ENCODE measurements at places on chromosomes 7 and 10.

DNA sequence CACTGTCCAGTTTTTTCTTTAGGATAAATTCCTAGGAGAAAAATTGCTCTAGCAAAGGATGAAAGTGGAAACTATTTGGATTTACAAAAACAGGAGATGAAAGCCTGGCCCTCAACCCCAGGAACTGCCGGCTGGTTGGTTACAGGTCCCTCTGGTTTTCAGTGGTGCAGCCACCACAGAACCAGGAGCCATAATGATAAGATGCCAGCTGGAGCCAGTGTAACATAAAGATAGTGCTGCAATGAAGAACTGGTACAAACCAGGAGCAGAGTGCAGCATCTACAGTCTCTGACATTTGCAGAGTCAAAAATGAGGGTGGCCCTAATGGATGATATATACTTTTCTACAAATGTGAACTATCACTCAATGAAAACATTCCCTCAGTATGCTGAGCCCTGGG, 20.4 kb upstream of the NUP42 start:
- no peak for DNase-seq

- peak; percentile 5 for DNase-seq
Measured at GRCh38 chr7:90345595-90346335, 751 bp upstream of the GTPBP10 start.

DNA sequence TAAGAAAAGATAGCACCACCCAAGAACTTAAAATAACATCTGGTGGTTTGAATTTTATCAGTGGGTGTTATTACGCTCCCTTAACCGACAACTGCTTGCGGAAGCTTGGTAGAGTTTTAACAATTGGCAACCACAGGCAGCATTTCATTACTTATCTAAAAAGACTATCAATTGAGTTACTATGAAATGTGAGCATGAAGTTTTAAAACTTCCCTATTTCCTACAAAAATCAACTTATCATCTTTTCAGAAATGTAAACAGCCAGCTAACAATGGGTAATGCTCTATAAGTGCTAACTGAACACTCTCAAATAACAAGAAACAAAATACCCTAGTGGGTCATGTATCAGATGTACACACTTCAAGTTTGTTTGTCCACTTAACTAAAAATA, 68.8 kb downstream of the OSBPL3 start:
- DNase-seq = no peak

DNA sequence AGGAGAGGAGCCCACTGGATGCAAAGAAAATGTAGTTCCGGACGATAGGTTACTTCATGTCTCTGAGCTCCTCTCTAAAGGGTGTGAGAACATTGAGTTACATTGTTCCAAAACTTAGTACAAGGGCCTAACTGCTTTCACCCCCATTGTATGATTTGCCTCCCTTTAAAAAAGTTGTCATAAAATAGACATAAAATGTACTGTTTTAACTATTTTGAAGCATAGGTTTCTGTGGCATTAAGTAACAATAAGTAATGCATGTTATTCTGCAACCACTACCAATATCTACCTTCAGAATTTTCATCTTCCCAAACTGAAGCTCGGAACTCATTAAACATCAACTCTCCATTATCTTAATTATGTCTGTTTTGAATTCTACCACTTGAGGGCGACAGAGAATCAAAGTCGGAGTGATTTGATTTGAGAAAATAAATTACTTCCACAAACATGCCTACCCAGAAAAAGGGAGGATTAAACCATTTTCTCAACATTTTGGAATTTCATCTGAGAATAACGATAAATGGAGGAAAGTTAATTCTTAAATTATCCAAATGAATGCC, 2.7 kb downstream of the IGFBP1 start:
- DNase-seq = no peak

GRCh38 chr10:24862589-24862988, 89.8 kb downstream of the PRTFDC1 start:
- DNase-seq = no peak

- no peak for DNase-seq
Measured at GRCh38 chr7:50342616-50343114, 38.1 kb downstream of the IKZF1 start.

GRCh38 chr10:68153473-68154210, 44.4 kb downstream of the MYPN start:
- no peak for DNase-seq

GRCh38 chr7:148146346-148146745, 444.2 kb upstream of the C7orf33 start:
- DNase-seq = no peak

DNA sequence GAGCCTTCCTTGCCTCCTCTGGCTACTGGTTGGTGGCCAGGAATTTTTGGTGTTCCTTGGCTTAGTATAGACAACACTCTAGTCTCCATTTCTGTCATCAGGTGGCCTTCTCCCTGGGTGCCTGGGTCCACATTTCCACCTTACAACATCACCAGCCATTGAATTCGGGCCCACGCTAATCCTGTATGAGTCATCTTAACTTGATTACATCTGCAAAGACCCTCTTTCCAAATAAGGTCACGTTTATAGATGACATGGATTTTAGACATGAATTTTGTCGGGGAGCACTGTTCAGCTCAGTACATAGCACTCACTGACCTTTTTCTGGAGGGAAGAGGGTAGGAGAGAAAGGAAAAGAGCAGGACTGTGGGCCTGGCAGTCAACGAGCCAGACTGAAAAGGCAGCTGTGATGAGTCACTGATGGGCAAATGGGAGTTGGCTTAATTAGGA, 39.4 kb downstream of the MMRN2 start:
- DNase-seq = no peak

DNA sequence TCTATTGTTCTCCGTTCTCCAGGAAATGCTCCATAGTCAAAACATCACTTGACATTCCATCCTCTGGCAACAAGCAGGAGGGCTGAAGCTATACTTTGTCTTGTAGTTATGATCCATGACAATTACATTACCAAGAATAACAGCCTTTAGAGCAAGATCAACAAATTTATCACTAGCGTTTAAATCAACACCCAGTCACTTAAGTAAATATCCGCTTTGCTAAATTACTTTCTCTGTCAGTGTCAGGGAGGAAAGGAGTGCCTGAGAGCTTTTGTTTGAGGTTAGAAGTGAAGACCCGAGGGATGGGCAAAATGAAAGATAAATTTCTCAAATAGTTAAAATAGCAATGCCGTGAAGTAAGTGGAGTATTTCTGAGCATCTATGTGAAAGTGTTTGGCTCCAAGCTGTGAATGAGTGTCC, 236.1 kb upstream of the BMPER start:
- no peak for DNase-seq

DNA sequence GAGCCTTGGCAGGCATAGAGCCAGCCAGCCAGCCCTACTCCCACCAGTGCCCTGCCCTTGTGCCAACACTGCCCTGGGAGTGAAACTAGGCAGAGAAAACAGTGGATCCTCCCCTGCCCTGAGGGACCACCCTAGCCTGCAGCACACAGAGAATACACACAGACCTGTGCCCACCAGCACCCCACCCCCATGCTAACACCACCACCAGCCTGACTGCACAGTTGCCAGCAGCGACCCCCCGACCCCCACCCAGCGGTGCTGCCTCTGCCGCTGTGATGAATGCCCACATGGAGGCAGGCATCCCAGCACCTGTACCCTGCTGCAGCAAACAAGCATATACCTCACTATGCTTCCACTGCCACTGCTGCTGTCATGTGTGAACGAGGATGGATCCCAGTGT, 9.4 kb upstream of the MIOS start:
- DNase-seq = no peak

DNA sequence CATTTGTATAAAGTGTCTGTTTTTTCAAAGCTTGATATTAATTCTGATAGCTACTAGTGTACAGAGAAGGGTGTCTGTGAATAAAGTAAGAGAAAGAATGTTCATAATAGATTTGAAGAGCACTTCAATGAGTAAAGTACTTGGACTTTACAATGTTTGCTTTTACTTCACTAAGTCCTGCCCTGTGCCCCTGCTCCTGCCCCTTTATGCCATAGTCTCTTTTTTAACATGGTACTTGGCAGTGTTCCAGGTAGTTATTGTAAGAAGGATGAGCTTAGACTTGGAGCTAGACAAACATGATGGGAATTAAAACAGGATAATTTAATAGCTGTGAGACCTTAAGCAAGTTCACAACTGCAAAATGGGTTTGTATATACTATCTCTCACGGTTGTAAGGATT, 41.0 kb downstream of the ZEB1 start:
- no peak for DNase-seq

- no peak for DNase-seq
Measured at GRCh38 chr7:83648464-83649241, at the start of gene SEMA3E. SEMA3E (minus strand) TSS chr7:83649139.

GRCh38 chr10:81309041-81309552, 565.9 kb upstream of the NRG3 start:
- DNase-seq = no peak

- no peak for DNase-seq
Measured at GRCh38 chr7:17680943-17681351, 259.3 kb downstream of the SNX13 start.
